ENCODE measurements at places on chromosomes 2 and 18.

DNA sequence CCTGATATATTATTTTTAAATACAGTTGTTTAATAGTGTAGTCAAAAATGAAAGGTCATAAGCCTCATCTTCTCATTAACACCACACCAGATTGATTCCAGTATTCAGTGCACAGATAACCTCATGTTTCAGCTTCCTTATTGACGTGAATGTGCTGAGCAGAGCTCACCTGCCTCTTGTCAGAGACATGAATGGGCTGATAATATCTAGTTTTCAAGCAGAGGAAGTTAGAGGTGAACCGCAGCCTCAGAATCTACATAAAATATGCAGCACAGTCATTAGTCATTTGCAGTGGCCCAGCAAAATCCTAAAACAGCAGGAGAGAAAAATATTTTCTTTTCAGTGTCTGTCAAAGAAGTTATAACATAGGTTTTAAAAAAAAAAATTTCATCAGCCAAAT lies 216.2 kb downstream of the GBX2 start:
- DNase-seq: no peak

- no peak for DNase-seq
These were observed 149.5 kb upstream of the TMEM200C start for GRCh38 chr18:6044773-6045172.

- no peak for DNase-seq
These were observed 96.5 kb upstream of the THOC1 start for GRCh38 chr18:364256-364826.

GRCh38 chr2:177742851-177743250 lies 329.7 kb downstream of the PDE11A start:
- no peak for DNase-seq

Data from naive thymus-derived CD8-positive, alpha-beta T cell (primary cell).